ENCODE measurements at places on chromosomes 3 and 15. TPM values are rescaled to one million over a fixed set of nuclear protein-coding genes. Genes with fewer than 3 reads are reported as not detected.

DNA sequence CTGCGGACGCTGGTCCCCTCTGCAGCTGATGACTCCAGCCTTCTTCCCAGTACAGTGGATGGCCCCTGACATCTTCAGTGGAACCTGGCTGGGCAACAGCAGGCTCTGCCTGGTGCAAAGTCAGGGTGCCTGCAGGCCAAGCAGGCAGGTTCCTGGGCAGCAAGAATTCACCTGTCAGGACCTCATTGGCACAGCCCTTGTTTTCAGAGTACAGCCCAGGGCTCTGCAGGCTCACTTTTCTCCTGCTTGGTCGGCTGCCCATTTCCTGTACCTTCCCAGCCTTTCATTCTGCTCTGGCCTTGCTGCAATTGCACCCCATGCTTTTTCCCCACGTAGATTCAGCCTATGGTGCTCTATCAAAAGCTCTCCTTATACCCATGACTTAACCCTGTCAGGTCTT is 56.0 kb downstream of the LRTM1 start:
- no peak for DNase-seq

The CCDC13 gene
- total RNA-seq: 2.4 TPM

The MCCC1 gene
- total RNA-seq: 38.3 TPM

DNA sequence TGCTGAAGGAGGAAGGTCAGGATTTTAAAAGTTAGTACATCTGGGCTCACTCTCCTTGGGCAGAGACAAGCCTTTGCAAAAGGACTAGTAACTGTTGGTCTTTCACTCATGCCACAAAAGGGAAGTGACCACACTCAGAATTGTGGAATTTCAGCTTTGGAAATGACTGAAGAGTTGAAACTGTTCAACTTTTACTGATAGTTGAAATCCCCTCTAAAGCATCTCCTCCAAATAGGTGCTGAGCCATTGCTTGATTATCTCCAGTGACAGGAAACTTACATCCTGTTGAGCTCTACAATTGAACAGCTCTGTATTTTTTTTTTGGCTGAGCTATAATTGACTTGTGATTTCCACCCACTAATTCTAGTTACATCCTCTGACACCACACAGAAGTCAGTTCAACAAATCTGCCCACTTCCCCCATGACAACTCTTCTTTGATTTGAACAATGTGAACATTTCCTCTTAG is 254.8 kb upstream of the TPRG1 start:
- no peak for DNase-seq

The PLD1 gene
- 4.1 TPM for total RNA-seq

The FBN1 gene
- 18.8 TPM for total RNA-seq

GRCh38 chr3:157104928-157105652 is 54.9 kb downstream of the CCNL1 start:
- DNase-seq: no peak

DNA sequence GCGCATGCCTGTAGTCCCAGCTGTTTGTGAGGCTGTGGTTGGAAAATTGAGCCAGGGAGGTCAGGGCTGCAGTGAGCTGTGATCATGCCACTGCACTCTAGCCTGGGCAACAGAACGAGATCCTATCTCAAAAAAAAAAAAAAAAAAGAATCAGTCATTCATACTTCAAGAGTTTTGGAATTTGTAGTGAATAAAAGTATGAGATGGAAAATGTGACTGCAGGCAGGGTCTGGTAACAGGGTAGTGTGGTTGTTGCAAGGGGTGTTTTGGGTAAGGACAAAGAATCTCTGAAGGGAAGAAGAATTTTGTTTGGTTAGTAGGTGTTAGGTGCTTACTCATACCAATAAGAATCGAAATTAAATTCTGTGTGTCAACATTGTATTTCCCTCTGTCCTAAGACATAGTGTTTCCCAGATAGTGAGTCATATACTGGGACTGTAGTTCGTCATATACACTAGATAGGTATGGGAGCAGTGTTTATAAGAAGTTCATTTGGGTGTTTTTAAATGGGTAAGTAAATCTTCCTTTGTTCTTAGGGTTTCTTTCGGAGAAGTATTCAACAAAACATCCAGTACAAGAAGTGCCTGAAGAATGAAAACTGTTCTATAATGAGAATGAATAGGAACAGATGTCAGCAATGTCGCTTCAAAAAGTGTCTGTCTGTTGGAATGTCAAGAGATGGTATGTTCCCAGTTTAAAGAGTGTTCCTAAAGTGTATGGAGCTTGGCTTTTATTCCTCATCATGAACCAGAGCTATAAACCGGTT is 14.2 kb downstream of the NR1D2 start:
- no peak for DNase-seq

- no peak for DNase-seq
Observed at GRCh38 chr3:13769422-13769821, 110.4 kb downstream of the WNT7A start.

- no peak for DNase-seq
Observed at GRCh38 chr3:50278123-50278879, 586 bp upstream of the LSMEM2 start.

DNA sequence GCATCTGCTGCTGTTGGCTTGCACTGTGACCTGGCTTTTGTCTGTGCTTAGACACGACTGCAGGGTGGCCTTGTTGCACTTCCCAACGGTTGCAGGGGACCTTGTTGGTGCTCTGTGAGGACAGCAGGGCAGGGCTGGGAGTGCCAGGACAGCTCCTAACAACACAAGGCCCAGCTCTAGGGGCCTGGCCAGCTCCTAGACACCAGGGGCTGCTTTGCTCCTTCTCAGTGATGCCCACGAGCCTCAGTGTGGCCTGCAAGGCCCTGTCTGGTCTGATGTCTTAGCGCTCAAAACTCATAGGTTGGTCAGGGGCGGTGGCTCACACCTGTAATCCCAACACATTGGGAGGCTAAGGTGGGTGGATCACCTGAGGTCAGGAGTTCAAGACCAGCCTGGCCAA is 149.1 kb downstream of the CHSY1 start:
- DNase-seq: no peak

DNA sequence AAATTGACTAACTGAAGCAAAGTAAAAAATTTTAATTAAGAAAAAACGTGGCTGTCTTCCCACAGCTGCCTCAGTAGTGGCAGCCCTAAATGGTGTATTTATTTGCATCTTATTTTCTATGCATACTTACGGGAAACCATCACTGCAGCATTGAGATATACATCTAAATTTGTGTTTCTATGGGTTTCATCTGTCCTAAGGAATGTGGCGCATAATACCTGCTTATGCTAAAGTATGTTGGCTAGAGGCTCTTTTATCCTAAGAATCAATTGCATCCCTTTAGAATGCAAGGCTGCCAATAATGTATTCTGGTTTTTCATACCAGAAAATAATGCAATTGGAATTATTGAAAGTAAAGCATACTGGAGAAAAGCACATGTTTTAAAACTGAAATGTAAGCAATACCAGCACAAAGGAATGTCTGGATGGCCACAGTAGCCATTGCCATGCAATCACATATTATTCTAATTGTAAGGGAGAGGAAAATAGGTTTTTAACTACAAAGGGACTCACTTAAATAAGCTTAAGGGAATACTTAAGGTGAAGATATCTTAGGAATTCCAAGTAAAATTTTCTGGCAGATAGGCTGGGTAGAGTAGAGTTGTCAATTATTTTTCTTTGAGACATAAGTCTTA is 834.5 kb upstream of the NECTIN3 start:
- DNase-seq: no peak

DNA sequence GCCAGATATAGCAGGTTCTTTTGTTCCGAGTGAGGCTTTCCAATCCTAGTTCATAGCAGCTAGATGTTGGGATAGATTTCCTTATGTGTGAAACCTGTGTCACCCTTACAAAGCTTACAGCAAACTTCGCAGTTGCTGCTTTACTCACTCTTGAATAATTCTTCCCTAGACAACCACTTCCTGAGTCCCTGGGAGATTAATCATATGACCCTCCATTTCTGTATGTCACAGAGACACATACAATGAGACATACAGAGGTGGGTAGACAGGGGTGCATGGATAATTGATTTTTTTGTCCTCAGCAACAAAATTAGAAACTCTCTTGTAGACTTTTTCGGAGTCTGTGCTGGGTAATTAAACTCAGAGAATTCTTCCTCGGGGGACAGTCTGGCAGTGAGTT is 163.2 kb downstream of the NSUN3 start:
- DNase-seq: no peak

The MCF2L2 gene
- 42.0 TPM for total RNA-seq

DNA sequence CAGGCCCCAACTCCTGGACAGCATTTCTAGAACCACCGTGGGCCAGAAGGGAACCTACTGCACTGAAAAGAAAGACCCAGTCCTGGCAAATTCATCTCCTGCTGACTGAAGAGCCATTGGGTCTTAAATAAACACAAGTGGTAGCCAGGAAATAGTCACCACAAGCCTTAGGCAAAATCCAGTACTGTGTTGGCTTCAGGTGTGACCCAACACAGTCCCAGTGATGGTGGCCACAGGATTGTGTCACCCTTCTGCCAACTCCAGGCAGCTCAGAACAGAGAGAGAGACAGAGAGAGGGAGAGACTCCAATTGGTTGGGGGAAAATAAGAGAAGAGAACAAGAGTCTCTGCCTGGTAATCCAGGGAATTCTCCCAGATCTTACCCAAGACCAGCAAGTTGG is 23.1 kb downstream of the NEDD4 start:
- DNase-seq: no peak

GRCh38 chr3:143084856-143085731 is 34.5 kb upstream of the CHST2 start:
- no peak for DNase-seq

DNA sequence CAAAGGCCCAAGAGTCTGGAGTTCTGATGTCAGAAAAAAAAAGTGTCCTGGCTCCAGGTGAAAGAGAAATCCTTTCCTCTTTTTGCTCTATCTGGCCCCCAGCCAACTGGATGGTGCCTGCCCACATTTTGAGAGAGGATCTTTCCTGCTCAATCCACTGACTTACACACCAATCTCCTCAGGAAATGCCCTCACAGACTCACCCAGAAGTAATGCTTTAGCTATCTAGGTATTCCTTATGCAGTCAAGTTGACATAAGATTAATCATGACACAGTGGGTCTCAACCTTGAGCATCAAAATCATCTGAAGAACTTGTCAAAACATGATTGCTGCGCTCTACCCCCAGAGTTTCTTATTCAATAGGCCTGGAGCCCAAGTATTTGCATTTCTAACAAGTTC is 31.2 kb downstream of the STRIT1 start:
- DNase-seq: no peak

- no peak for DNase-seq
Observed at GRCh38 chr3:56295161-56295560, 173.1 kb downstream of the ERC2 start.

GRCh38 chr3:143439817-143440216 is 320.2 kb downstream of the CHST2 start:
- DNase-seq: no peak

DNA sequence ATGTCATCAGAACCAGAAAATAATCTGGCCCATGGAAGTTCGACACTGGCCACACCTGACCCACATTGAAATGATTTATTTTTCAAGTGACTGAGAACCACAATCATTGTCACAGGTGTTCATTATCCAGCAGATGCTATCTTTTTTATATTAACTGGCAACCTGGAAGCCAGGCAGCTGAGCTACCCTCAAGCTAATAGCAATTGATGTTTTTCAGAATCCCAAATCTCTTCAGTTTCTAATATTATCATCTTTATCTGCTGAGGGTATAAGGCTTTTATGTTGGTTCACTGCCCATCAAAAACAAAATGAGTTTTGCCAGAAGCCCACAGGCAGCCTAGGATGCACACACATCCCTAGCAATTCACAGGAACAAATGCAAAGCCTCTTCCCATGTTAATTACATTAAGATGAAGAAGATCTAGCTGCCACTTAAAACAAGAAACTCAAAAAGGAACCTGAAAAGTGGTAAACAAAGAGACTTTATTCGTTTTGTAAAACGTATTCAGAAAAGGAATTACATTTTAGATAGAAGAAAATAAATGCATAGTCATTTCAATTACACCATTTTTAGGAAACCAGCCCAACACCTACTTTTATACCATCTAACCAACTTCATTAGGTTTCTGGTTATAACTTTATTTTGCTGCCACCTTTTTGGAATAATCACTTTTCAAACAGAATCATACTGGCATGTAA is 40.9 kb upstream of the STRIT1 start:
- DNase-seq: no peak

DNA sequence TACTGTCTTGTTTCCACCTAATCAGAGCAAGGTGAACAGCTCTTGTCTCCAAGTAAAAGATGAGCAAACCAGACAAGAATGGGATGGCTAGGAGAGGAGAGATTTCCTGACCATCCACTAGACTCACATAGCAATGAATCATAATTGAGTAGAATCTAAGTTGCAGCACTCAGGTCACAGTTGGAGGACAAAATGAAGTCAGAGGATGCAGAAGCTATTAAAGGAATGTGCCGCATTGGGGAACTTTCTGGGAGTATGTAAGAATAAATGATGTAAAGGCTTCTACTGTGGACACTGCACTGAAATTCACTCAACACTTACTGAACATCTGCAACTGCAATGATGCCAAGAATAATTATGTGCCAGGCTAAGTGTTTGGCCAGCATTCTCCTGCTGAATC is 217.4 kb upstream of the WNT5A start:
- no peak for DNase-seq

The ST8SIA2 gene
- 56.3 TPM for total RNA-seq

The DRD3 gene
- 0.82 TPM for total RNA-seq

DNA sequence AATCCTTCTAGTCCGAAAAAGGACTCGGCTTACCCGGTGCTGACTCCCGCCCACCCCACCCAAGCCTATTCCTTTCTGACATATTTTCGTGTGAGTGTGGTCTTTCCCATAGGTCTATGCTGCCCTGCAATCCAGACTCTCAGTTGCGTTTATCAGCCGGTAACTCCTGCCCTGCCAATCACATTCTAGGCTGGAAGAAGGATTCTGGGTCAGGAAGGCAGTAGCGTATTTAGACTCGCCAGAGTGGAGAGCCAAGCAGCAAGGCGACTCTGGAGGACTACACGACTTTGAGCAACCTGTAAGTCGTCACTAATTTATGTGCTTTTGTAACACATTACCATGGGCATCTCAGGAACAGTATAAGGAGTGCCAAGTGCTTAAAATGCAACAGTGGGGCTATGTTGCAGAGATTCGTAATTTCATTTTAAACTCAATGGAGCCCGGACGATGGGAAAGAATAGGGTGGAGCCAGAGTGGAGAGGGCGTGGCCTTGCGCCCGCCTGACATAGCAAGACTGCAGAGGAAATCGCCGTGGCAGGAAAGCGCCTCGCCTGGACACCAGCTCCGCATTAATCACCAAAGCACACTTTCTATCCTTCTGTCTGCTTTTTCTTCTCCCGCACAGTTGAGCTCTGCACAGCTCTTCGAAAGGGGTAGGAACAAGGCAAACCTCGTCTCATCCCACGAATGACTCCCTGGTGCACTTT is 1044.2 kb downstream of the AGBL1 start:
- no peak for DNase-seq

GRCh38 chr3:182787302-182788036 is 5.8 kb upstream of the ATP11B start:
- no peak for DNase-seq
